ENCODE measurements at places on chromosomes 1 and 21. TPM values are rescaled to one million over a fixed set of nuclear protein-coding genes. Genes with fewer than 3 reads are reported as not detected.

The NEXN gene
- 277 TPM for polyA plus RNA-seq

The FCRL2 gene
- not detected for polyA plus RNA-seq

The SPRR2D gene
- polyA plus RNA-seq, result not detected

The PKP1 gene
- 0.39 TPM for polyA plus RNA-seq

The CD160 gene
- 0.03 TPM for polyA plus RNA-seq

DNA sequence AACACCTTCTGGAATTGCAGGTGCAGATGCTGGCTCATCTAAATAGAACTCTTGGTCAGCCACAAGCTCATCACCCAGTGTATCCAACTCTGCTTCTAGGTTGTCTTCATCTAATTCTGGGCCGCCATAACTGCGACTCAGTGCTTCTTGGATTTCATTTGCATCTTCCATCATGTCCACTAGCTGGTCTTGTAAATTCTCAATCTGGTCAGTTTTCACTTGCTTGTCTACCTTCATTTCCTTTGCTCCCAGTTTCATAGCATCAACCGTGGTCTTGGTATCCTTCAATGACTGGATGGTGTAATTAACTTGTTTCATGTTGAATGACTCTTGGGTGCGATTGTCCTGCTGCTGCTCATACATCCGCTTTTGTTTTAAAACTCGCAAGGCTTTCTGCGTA, 10.3 kb downstream of the ZBED6 start:
- H3K27me3 ChIP-seq, result no peaks in the 10 kb centered on the region
- peaks cover 43% of the 10 kb centered on the region for H3K4me1 ChIP-seq
- no peak overlapping the region for H3K4me3 ChIP-seq
- DNase-seq, result no peak

- H3K4me3 ChIP-seq, result no peak overlapping the region
- peak overlapping the region; percentile 78 for H3K27ac ChIP-seq
- H3K4me1 ChIP-seq, result no peaks in the 10 kb centered on the region
- no peaks in the 10 kb centered on the region for H3K27me3 ChIP-seq
- H3K36me3 ChIP-seq, result no peaks in the 10 kb centered on the region
Observed at GRCh38 chr21:38297871-38298270, 41.1 kb downstream of the KCNJ15 start.

DNA sequence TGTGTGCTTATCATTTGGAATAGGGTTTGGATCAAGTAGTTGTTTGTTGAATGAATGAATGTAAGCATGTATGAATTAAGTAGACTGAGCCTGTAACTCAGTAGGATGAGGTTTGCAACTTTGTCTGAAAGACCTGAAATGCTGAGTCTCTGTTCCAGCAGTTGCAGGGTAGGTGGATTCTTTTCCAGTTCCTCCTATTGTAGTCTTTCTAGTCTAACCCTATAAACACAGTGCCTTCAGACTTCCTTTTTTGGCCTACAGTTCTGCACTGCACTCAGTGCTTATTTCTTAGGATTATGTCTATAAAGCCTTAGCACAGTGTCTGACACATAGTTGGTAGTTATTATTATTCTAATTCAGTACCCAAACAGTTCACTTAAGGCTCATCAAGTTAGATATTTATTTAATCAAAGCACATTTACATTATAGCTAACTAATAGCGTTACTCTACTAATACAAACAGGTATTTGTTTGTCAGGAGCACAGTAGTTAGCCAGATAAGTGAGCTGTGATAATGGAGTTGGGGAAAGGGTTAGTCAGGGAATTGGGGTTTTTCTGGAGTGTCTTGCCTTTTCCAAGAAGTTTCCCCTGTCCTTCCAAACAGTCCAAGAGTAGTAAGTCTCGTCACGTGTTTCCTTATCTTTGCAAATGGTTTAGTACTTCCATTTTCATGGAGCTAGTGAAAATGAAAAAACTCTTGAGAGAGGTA, 45.0 kb downstream of the ABCD3 start:
- no peak overlapping the region for H3K27ac ChIP-seq
- DNase-seq, result no peak
- no peaks in the 10 kb centered on the region for H3K27me3 ChIP-seq
- H3K4me3 ChIP-seq, result no peak overlapping the region
- no peaks in the 10 kb centered on the region for H3K36me3 ChIP-seq

- no peak for DNase-seq
- H3K4me1 ChIP-seq, result no peaks in the 10 kb centered on the region
- H3K27ac ChIP-seq, result no peak overlapping the region
- no peaks in the 10 kb centered on the region for H3K36me3 ChIP-seq
- H3K27me3 ChIP-seq, result peaks cover 15% of the 10 kb centered on the region
Observed at GRCh38 chr1:212964102-212964501, 13.8 kb downstream of the VASH2 start.
